ENCODE measurements at places on chromosomes 13 and 19.

DNA sequence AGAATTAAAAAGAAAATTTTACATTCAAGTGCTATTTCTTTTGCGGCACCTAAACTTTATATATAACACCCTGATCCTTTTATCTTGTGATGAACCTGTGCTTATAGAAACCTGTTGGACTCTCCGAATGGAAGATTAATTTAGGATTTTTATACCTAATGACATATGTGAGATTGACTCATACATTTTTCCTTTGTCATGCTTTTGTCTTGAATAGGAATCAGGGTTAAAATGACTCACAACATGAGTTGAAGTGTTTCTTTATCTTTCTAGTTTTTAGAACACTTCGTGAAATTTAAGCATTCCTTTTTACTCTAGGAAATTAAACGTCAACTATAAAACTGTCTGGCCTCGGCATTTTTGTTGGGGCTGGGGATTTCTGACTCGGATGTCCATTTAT lies 378.9 kb downstream of the PCDH20 start:
- DNase-seq = no peak

- no peak for DNase-seq
These were observed 219.0 kb downstream of the COG6 start for GRCh38 chr13:39874331-39875053.

DNA sequence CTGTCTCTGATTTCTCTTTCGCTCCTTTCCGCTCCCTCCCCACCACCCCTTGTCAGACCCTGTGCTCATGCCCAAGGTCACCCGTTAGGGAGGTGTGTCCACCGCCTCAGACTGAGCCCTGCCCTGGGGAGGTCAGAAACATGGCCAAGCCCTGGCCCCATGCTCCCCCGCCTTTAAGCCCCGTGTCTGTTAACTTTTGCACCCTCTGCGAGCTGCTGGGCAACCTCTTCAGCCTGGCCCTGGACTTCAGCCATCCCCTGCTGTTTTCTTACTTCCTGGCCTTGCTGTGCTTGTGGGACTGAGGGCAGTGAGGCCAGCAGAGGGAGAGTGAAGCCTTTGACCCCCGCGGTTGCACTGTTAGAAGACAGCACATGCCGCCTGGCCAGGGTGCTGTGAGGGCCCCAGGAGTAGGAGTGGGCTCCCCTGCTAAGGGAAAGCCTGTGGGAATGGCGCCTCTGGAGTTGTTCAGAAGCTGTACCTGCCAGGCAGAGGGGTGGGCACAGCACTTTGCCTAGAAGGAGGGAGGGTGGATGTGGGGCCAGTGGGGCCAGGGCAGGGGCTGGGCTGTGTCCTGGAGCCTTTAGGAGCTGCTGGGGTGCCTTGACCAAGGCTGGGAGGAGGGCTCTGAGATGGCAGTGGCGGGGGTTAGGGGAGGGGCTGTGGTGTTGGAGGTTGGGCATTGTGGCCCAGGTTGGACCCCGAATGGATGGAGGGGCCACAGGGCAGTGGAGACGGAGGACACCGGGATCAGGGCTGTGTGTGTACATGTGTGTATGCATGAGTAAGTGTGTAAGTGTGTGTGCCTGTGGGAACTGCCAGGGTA lies 7.9 kb downstream of the UPF1 start:
- DNase-seq = no peak

- no peak for DNase-seq
These were observed 16.3 kb upstream of the C19orf12 start for GRCh38 chr19:29731331-29731850.

DNA sequence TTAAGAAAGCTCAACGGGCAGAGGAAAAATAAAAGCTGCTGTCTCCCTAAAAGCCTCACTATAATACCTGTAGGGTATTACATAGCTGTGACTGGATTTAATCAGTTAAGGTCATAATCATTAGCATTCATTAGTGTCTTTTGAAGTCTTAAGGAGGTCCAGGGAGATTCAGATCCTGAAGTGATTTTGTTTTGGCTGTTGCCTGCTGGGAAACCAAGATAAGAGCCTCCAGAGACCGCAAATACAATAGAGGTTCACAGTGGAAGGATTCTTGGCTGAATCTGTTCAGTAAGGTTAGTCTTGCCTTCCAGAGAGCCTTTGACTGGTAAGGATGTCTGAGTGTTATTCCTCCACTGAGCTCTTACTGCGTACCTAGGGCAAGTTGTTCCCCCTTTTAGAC lies 54.0 kb upstream of the TNFRSF19 start:
- DNase-seq = no peak

DNA sequence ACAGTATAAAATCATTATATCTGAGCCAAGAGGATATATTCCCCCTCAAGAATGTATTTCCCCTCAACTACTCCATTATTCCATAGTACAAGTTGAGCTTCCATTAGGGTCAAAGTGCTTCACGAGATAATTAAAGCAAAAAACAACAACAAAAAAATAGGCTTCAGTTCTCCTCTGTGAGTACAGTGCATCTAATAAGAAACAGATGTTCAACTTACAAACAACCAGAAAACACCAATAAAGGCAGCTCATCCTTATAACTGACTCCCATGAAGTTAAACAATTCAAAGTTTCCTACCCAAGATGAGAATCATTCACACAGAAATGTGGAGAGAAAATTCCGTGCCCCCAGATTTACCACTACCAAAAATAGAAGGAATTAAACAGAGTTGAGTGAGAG lies 854.4 kb downstream of the PCDH9 start:
- no peak for DNase-seq

GRCh38 chr19:40932008-40932959 lies 50.3 kb upstream of the CYP2A7 start:
- no peak for DNase-seq

- DNase-seq = no peak
These were observed 3.5 kb downstream of the LILRB5 start for GRCh38 chr19:54253331-54254194.

DNA sequence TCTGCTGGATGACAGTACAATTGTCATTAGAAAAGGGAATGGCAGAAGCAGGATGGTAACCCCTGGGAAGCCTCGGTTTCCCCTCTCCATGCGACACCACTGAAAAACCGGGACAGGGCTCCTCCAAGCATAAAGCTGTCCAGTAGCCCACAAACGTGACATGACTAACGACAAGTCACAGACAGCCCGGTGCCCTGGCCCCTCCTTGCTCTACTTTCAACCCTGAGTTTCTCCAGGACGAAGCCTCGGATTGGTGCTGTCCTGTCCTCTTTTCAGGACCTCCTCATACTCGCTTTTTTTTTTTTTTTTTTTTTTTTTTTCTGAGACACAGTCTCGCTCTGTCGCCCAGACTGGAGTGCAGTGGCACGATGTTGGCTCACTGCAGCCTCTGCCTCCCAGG lies 16.3 kb downstream of the DPP9 start:
- DNase-seq = no peak

- DNase-seq = peak; percentile 50
These were observed 8.3 kb upstream of the CRX start for GRCh38 chr19:47813304-47813994.

Measured in inflammatory macrophage treated with lipopolysaccharide for 4 hours (primary cell).